ENCODE measurements at places on chromosomes 4 and X. TPM values are rescaled to one million over a fixed set of nuclear protein-coding genes. Genes with fewer than 3 reads are reported as not detected.

DNA sequence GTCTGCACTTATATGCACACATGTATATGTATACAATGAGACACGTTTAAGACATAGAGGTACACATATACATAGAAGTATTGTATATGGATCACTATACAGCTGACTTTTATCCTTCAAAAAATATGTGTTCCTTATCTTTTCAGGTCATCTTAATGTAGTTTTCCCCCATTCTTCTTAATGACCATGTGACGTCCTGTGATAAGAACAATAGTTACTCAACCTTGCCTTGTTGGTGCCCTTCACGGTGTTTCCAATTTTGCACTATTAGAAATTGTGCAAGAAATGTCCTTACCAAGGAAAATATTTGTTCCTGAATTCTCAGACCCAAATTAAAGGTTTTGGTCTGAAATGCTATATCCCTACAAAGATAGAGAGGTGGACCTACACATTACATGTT lies 1.0 kb upstream of the PPBP start:
- no peak for DNase-seq

DNA sequence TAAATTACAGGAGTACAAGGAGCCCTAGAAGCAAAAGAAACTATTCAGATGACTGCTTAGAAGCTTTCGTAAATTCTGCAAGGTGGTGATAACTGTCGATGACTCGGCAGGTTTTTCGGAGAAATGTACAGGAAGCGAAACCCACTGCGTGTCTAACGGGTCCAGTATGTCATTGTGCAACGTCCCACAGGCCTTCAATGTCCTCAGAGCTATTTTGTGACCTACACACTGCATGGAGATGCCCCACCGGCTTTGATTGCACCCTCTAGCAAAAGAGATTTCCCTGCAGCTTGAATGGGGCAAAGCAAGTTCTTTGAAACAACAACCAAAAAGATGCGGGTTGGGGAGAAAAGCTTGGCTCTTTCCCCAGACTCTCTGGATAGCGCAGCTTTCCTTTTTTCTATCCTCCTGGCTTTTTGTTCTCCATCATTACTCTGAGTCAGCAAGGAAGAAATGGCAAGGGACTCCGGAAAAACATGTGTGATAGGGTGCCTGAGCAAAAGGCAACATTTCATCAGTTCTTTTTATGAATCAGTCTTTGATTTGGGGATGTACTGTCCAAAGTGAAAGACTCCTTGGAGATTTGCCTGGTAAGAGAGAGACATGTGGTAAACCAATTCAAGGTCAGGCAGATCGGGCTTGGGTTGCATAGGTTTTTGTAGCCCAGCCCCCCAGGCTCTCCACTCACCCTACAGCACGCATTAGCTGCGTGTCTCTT lies 112.0 kb upstream of the TBL1X start:
- no peak for DNase-seq

Gene NXT2
- 9.8 TPM for total RNA-seq

GRCh38 chr4:80811406-80811805 lies 219.1 kb upstream of the BMP3 start:
- no peak for DNase-seq

DNA sequence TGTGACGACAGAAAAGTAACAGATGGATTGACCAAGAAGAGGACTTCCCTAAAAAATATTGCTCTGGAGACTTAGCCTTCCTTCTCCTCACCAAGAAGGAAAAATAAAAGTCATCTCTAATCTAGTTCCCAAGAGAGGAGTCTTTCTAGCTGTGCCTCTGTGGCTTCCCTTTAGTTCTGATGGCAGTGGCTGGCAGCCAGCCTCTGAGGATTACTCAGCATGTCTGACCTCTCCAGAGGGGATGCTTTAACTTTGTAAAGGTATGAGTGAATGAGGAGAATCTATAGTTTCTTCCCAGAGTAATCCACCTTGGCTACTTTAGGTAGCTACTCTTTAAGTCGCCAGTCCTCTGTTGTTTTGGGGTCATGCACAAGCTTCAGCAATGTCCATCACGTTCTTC lies 163.9 kb upstream of the KIT start:
- no peak for DNase-seq

DNA sequence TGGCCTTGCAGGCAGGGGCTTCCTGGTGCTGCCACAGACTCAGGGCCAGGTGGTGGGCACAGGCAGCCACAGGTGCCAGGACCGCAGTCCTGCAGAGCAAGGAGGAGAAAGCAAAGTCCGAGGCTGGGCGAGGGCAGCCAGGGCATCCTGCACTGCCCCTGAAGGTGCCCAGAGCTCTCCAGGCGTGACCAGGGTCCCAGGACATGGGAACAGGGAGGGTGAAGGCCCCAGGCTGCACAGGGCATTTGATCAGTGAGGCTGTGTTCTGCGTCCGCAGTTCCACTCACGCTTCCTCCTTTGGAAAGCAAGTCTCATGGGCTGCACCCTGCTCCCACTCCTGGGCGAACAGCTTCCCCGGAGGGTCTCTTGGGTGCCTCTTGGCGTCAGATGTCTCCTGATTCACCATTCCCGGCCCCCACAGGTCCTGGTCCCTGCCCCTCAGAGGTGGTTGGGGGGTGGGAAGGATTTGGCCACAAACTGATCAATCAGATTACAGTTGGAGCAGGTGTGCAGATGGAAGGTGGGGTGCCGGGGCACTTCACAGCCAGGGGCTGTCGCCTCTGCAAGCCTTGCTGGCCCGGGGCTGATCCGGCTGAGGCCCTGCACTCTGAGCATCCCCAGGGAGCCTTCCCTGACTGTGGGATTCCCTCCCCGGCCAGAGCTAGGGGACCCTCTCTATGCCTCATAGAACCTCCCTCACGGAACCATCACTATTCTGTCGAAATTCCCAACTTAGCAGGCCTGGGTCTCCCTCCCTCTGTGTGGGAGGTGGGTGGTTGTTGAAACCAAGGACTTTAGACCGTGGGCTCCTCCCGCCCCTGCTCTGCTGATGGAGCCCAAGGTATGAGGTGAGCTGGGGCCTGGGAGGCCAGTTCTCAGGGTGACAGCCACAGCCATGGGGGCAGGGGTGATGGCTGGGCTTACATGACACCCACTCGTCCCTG lies 3.3 kb downstream of the SH3TC1 start:
- DNase-seq: no peak

Gene NEK1
- 8.2 TPM for total RNA-seq

Gene NCAPG
- total RNA-seq: 54.0 TPM

DNA sequence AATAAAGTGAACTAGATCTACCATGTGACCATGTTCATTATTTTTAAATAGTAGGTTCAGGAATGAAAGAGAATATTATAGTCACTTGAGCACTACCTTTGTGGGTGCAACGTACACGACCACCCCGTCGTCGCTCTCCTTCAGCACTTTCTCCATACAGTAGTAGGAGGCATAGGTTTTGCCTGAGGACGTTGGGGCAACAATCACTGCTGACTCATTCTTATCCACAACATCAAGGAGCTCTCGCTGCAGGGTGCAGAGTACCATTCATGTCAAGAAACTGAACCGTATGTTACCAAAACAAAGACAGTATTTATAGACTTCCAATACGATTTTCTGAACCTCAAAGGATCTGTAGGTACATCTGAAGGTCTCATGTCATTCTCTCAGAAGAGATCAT lies 44.7 kb downstream of the DDX60 start:
- no peak for DNase-seq

DNA sequence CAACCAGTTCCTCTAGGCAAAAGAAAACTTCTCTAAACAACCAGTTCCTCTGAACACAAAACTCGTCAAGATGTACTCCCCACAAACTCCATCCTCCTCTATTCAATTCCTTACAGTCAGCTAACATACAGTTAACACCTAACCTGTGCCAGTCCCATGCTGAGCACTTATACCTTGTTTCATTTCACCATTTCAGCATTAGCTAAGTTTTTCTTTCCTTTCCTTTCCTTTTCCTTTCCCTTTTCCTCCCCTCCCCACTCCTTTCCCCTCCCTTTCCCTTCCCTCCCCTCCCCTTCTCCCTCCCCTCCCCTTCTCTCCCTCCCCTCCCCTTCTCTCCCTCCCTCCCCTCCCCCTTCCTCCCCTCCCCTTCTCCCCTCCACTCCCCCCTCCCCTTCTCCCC lies 13.1 kb downstream of the HERC6 start:
- DNase-seq: no peak

DNA sequence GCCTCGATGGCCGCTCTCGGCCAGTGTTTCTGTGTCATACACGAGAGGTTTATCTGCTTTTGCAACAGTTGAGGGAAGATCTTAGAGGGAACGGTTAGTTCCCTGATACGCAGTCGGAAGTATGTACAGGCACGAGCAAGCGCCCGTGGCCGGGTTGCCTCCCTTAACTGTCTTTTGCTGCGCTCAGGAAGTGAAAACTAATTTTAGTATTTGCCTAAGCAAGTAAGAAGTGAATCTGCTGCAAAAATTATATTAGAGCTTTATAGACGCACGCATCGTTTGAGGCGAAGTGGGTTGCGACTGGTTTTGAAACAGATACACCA lies 695 bp downstream of the MTM1 start:
- no peak for DNase-seq

DNA sequence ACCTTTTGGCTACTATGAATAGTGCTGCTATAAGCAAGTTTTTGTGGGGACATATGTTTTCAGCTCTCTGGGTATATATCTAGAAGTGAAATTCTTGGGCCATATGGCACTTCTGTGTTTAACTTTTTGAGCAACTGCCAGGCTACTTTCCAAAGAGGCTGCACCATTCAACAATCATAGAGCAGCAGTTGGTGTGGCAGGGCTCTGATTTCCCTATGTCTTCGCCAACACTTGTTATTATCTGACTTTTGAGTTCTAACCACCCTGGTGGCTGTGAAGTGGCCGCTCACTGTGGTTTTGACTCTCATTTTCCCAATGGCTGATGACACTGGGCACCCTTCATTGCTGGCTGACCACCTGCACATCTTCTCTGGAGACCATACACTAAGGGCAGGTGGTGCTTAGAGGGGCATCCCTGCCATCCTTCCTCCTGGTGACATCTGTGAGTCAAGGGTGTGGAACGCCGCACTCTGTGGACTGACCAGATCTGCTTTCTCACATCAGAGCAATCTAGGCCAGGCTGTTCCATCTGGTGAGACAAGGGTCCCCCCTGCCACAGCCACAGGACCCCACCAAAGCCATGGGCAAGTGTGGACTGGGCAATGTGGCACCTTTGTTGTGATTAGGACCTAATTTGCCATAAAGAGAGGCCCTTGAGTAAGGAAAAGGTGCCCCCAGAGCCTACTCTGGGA lies 49.6 kb downstream of the ZFYVE28 start:
- no peak for DNase-seq

DNA sequence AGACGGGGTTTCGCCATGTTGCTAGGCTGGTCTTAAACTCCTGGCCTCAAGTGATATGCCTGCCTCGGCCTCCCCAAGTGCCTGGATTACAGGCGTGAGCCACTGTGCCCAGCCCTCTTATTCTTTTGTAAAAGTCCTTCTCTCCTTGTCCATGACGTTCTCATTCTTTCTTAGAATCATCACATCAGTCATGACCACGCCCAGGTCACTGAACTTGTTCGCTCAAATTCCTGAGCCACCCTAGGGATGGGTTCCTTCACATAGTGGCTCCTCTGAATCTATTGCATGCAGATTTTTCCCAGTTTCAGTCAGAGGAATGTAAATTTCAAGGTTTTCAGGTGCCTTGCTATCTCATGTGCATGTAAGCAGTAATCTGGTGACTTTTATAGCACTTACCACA lies 15.7 kb downstream of the JADE1 start:
- peak; percentile 67 for DNase-seq

Gene CFI
- total RNA-seq: 0.19 TPM

Gene CFP
- total RNA-seq: 0.34 TPM

Gene POU3F4
- total RNA-seq: not detected

DNA sequence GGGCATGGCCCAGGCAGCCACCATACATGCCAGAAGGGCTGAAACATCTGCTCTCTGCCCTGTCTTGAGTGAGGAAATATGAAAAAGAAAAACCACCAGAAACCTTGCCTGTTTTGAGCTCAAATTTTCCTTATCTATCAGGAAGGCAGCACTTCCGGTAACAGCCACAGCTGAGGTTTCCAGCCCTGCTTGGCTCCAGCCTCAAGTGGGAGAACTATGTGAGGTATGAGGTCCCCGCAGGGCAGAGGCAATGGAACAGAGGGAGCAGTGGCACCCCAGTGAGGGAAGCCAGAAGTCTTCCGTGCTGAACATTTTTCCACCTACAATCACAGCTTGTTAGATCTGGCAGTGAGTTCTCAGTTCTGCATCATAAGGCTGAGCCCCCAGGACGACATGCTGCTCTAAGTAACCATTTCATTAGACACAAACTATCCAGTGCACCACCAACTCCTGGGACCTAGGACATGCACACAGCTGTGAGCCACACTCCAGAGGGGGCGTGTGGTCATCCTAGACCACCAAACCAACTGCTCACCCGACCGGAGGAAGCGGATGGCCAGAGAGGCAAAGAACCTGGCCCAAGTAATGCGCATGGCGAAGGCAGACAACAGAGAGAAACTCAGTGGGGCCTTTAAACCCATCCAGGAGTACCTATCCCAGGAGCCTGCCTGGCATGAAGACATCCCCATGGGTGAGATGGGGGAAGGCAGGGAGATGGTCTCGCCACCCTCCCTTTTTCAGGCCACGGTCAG lies 22.6 kb downstream of the WDR1 start:
- DNase-seq: no peak

DNA sequence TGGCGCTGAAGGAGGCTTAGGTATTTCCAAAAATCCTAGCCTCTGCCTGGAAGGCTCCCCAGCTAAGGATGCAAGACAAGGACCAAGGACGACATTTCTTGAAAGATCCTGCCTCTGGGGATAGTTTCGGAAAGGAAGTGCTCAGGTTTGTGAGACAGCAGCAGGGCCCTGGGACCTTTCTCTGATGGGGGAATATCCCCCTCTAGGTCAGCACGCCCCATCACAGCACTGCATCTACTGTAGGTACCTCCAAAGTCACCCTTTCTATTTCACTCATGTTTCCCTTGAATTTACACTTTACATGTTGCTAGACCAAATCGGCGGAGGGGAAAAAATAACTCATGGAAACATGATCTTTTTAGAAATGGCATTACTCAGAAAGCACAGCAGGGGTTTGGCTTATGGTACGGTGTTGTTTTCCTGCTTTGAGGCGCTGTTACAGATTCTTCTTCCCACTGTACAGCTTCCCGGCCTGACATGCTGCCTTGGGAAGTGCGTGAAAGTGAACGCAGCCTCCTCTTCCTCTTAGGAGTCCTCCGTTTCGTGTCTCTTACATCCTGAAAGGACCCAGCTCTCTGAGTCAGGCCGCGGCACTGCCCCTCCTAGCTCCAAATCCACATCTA lies 77.2 kb upstream of the DHRSX start:
- no peak for DNase-seq

- DNase-seq: peak; percentile 70
Observed at GRCh38 chr4:139083607-139083955, 68.0 kb downstream of the NOCT start.

DNA sequence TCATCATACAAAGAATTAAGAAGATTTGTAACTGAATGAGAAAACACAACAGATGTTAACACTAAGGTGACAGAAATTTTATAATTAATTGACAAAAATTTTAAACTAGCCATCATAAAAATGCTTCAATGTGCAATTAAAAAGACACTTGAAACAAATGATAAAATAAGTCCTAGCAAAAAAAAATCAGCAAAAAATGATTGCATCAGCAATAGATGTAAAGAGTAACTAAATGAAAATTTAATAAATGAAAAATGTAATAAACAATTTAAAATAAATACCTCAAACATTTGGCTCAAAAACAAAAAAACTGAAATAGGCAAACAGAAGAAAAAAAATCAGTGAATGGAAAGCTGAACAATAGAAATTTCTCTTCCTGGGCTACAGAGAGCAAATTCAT lies 380.7 kb upstream of the GALNTL6 start:
- no peak for DNase-seq
